ENCODE measurements at places on chromosomes 16 and 17. TPM values are rescaled to one million over a fixed set of nuclear protein-coding genes. Genes with fewer than 3 reads are reported as not detected.

The TP53TG3B gene
- 0.23 TPM for total RNA-seq

The KRT33A gene
- total RNA-seq = not detected

The TMEM231 gene
- 9.1 TPM for total RNA-seq

The HP gene
- total RNA-seq = not detected

The SLC5A10 gene
- 0.21 TPM for total RNA-seq

The KRTAP4-1 gene
- total RNA-seq = 0.10 TPM

The KCNJ18 gene
- 0.08 TPM for total RNA-seq

The NFAT5 gene
- total RNA-seq = 3.2 TPM

The NOS2 gene
- 0.14 TPM for total RNA-seq

The ARL5C gene
- not detected for total RNA-seq

The KRT36 gene
- total RNA-seq = not detected

The TNFRSF17 gene
- total RNA-seq = not detected

The EXOSC6 gene
- total RNA-seq = 16.4 TPM

The LCMT1 gene
- 37.5 TPM for total RNA-seq

The KRT32 gene
- total RNA-seq = not detected

The BAIAP3 gene
- 1.6 TPM for total RNA-seq

The MYL4 gene
- total RNA-seq = not detected

The CHST6 gene
- total RNA-seq = 0.14 TPM

The CBFA2T3 gene
- total RNA-seq = 0.85 TPM

The C1QTNF8 gene
- total RNA-seq = not detected

The MMP25 gene
- 0.90 TPM for total RNA-seq

The TM4SF5 gene
- 0.39 TPM for total RNA-seq

The USP22 gene
- total RNA-seq = 129 TPM

The TMEM235 gene
- not detected for total RNA-seq

The SEPTIN12 gene
- total RNA-seq = not detected

The KRTAP1-4 gene
- total RNA-seq = not detected

The TK1 gene
- total RNA-seq = 228 TPM

The MPG gene
- 72.3 TPM for total RNA-seq

The CDH1 gene
- 4.3 TPM for total RNA-seq

The SOST gene
- not detected for total RNA-seq
